ENCODE measurements at places on chromosomes 16 and 17.

DNA sequence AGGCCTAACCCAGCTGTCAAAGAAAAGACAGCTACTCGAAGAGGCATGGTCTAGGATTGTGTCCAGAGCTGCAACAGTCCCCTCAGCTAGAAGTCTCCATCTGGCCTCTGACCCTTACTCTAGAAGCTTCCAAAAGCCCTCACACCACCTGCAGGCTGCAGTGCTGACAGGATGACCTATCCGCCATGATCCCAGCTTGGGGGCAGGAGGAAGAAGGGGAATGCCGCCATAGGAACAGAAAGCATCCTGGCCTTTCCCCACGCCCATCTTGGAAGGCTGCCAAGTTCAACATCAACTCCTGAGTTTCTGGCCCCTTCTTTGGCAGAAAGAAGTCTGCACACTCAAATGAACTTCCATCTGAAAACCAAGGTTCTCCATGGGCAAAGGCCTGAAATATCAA is 3.1 kb upstream of the KRT36 start:
- DNase-seq: no peak

- DNase-seq: no peak
Observed at GRCh38 chr17:50027172-50027880, 28.6 kb upstream of the ITGA3 start.

GRCh38 chr17:19533036-19533717 is 477 bp upstream of the SLC47A1 start:
- DNase-seq: no peak

GRCh38 chr16:23729503-23730424 is 16.7 kb upstream of the ERN2 start:
- no peak for DNase-seq

DNA sequence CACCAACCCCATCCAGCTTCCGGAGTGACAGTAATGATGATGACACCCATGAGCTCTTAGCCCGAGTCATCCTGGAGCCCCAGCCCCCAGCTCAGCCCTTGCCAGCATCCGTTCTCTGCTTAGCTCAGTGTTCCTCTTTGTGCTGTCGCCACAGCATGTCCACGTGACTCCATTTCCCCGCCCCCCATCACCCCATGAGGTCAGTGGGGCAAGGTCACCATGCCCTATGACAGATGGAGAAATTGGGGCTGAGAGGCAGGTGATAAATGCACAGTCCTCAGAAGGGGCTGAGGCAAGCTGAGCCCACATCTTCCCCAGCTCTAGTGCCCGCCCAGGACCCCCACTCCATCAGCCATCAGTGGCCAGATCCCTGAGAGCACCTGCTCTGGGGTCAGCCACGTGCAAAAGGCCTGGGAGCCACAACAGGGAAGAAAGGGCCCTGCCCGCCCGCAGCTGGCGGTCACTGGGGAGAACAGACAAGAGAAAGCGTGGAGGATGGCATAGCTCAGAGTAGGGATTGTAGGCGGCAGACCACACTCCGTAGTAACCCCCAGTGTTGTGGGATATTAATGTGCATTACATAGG is 17.1 kb downstream of the ITGB4 start:
- DNase-seq: no peak

- DNase-seq: no peak
Observed at GRCh38 chr16:35573407-35573806, 2114.0 kb downstream of the TP53TG3F start.

GRCh38 chr16:80899809-80900592 is 95.6 kb upstream of the CDYL2 start:
- DNase-seq: no peak

- DNase-seq: peak; percentile 21
Observed at GRCh38 chr16:49350265-49351095, 23.1 kb upstream of the C16orf78 start.

- no peak for DNase-seq
Observed at GRCh38 chr17:17061516-17061915, 19.3 kb downstream of the MPRIP start.

DNA sequence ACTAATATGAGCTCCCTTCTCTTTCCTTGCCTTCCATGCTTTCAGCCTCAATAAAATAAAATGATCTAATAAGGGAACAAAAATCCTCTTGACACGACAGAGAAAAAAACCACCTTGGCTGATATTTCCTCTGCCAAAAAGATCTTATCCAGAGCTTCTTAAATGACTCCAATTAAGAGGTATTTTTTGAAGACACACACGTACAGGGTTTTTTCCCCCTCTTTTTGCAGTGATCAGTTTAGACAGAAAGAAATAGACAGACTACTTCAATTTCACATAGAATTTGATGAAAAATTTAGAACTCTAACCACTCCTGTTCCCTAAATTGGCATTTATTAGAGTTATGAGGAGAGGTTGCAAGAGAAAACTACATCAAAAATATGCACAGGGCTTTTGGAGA is 217.2 kb upstream of the CDH11 start:
- DNase-seq: no peak

DNA sequence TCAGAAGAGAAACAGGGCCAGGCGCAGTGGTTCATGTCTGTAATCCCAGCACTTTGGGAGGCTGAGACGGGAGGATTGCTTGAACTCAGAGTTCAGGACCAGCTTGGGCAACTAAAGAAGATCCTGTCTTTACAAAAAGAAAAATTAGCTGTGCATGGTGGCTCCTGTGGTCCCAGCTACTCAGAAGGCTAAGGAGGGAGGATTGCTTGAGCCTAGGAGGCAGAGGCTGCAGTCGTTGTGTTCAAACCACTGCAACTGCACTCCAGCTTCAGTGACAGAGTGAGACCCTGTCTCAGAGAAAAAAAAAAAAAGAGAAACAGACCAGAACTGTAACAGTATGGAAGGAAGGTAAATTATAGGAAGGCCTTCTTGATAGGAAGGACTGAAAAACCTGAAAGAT is 10.3 kb downstream of the ARL4D start:
- no peak for DNase-seq

GRCh38 chr17:27158382-27158781 is 135.5 kb upstream of the WSB1 start:
- DNase-seq: no peak

GRCh38 chr16:70725024-70725911 is 39.4 kb upstream of the MTSS2 start:
- DNase-seq: no peak

DNA sequence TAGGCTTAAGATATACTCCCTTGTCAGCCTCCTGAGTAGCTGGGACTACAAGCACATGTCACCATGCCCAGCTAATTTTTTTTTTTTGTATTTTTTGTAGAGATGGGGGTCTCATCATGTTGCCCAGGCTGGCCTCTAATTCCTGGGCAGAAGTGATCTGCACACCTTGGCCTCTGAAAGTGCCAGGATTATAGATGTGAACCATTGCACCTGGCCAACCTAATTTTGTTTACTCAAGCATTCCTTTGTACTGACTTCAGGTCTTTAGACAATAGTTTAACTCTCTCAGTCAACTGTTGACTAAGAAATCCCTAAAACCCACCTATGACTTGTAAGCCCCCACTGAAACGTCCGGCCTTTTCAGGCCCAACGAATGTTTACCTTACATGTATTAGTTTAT is 628.3 kb upstream of the CDH8 start:
- DNase-seq: no peak

All from activated T-cell treated with anti-CD3 and anti-CD28 coated beads, Interleukin-2, amount 50 U/mL, for 4 hours (primary cell).